Testis (tissue), 5 donors: ENCODE measurements at places on chromosomes 16 and 17. TPM values are rescaled to one million over a fixed set of nuclear protein-coding genes. Genes with fewer than 3 reads are reported as not detected.

- no peak for DNase-seq
- H3K27ac ChIP-seq, result peak overlapping the region; percentile 77
- no peaks in the 10 kb centered on the region for H3K27me3 ChIP-seq
Measured at GRCh38 chr17:81684442-81684911, 666 bp downstream of the HGS start.

DNA sequence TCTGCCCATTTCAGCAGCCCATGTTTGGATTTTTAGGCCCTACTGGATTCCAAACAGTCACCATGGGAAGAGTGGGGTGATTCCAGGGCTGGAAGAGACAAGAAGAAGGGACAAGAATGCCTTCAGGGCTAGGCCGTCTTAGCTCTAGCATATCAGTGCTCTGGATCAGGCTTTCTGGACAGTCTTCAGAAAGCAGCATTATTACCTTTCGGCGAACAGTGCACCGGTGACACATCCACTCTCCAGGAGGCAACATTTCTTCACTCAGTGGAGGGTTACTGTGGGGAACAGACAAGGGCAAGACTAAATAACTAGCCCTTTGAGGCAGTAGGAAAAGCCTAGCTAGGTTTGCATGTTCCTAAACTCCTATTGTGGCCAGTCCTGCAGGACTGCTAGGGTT is 23.9 kb upstream of the DHRS13 start:
- H3K4me3 ChIP-seq, result no peak overlapping the region
- no peaks in the 10 kb centered on the region for H3K4me1 ChIP-seq
- no peaks in the 10 kb centered on the region for H3K27me3 ChIP-seq
- no peaks in the 10 kb centered on the region for H3K36me3 ChIP-seq

Gene C1QTNF1
- 9.1 TPM for total RNA-seq

Gene ACSM2B
- total RNA-seq, result 0.94 TPM

Gene RNF222
- not detected for total RNA-seq

Gene TBX6
- total RNA-seq, result 1.3 TPM
